ENCODE measurements at places on chromosomes 2 and 18.

GRCh38 chr2:74894272-74894981 lies 60.5 kb downstream of the HK2 start:
- DNase-seq: no peak

GRCh38 chr2:51880153-51880552 lies 848.2 kb upstream of the NRXN1 start:
- no peak for DNase-seq

DNA sequence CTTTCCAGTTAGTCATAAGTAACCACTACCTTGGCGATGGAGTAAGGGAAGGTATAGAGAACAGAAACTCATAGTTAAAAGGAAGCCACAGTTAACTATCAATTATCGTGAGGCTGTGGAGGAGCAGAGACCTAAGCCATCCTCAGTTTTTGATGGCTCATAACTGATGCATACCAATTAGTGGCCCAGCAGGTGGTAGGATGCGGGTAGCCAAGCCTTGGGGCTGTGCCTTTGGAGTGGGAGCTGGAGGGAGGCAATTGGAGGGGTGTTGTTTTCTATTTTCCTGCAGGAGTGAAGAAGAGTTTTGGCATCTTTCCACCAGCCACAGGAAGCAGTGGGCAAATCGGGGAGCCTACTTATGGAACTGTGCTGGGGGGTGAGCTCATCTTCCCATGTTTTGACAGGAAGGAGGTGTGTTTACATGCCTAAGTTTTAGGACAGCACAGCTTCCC lies 194.8 kb downstream of the TPGS2 start:
- DNase-seq: no peak

- DNase-seq: peak; percentile 3
Measured at GRCh38 chr18:58660915-58661314, 10.3 kb upstream of the MALT1 start.

DNA sequence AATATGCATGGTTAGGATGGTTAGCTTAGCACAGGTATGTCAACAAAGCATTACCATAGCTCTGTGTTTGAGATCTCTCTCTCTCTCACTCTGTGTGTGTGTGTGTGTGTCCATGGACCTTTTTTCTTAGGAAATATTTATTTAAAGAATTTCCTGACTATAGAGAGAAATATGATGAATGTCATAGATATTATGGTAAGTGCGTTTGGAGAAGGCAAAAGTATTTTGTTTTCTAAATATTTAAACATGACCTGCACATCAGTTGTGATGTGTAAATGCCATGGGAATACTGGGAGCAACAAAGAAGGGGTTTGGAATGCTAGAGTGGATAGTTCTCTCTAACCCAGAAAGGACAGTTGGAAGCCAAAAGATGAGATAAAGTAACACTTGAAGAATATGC lies 3.9 kb upstream of the TMEM178A start:
- DNase-seq: no peak

DNA sequence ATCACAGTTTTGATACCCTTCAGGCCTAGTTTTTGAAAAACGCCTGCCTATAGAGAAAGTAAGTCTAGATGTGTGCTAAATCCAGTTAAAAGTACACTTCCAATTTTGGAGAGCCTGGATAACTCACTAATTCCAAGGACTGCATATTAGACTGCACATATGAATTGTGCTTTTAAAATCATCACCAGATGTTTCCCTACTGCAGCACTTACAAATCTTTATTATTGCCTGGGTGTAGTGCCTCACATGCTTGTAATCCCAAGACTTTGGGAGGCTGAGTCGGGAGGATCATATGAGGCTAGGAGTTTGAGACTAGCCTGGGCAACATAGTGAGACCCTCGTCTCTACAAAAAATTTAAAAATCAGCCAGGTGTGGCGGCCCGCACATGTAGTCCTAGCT lies 35.9 kb upstream of the HTR2B start:
- no peak for DNase-seq

- no peak for DNase-seq
Measured at GRCh38 chr18:45777393-45777792, 48.1 kb upstream of the SIGLEC15 start.

GRCh38 chr2:147463881-147464520 lies 380.8 kb upstream of the ACVR2A start:
- no peak for DNase-seq

DNA sequence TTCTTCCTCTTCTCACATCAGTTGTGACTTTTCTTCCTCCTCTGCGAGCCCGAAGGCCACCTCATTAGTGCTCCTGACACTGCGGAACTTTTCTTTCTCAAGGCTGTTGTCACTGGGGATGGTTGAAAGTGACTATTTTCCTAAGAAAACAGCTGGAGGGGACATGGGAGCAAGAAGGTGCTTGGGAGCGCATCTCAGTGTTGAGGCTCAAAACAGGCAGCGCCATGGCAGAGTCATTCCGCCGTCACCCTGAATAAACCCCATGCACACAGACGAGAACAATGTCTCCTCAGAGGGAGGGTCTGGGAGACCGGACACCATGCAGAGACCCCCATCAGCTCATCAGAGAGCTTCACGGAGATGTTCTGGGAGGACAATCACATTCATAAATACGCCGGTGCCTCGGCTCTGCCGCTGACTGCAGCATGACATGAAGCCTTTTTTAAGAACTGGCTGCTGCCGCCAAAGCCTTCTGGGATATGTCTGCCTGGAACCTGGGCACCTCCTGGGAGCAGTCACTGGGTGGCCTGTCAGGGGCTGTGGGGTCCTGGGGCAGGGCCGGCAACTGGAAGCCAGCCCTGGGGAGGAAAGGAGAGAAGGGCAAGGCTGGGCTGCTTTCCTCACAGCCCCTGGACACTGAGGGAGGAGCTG lies 19.2 kb downstream of the ATOH8 start:
- DNase-seq: no peak

- DNase-seq: no peak
Measured at GRCh38 chr2:189076572-189076971, 102.4 kb downstream of the COL3A1 start.

DNA sequence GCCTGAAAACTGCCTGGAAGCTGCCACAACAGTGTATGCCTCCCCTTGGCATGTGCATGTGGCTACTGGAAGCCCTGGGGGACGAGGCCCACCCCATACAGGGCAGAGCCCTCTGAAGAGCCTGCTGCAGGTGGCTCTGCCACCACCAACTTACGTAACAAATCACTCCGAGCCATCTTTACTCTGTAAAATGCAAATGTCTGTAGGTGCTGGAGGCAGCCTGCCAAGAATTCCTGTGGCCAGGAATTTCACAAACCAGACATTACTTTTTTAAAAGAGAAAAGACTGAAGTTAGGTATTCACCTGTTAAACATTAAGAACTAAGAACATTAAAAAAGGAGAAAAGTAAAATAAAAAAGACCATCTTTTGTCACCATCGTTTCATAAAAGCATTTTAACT lies 106.3 kb downstream of the GPR39 start:
- no peak for DNase-seq

GRCh38 chr2:239198221-239198620 lies 202.6 kb downstream of the HDAC4 start:
- no peak for DNase-seq

All from D721Med (cell line).